NCI-H2081 treated with DMSO at 0.1 percent for 48 hours (cell line): ENCODE measurements at places on chromosomes 6 and 20.

DNA sequence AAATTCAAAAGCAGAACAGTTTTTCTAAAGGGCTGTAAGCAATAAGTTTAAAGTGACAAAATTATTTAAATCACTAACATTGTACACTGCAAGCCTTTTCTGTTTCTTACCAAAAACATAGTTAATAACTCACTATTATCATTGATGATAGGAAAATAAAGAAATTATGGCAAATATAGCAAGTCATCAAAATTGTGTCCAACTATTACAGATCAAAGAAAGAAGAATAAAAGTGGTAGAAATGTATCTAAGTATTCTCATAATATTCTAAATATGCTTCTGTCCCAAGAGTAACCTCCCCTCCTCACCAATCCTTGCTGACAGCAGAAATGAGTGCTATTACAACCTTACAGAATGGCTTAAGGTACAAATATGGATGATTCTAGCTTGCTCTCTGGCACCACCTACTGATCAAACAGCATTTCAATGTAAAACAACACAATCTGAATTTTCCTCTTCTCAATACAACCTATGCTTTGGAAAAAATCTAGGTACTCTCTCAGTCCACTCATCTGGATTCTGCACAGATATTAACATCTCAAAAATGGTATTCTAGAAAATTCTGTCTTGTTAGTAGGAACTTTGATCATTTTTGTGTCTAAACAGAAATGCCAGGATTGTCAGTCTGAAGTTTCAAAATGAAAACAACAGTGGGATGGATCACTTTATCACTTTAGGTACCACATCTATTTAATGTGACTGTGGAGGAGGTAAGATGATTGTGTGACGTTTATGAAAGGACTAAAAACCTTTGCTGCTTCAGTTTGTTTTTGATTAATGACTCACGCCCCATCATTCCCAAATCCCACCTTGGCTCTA is 40.9 kb downstream of the ZFP64 start:
- peak; percentile 21 for DNase-seq

DNA sequence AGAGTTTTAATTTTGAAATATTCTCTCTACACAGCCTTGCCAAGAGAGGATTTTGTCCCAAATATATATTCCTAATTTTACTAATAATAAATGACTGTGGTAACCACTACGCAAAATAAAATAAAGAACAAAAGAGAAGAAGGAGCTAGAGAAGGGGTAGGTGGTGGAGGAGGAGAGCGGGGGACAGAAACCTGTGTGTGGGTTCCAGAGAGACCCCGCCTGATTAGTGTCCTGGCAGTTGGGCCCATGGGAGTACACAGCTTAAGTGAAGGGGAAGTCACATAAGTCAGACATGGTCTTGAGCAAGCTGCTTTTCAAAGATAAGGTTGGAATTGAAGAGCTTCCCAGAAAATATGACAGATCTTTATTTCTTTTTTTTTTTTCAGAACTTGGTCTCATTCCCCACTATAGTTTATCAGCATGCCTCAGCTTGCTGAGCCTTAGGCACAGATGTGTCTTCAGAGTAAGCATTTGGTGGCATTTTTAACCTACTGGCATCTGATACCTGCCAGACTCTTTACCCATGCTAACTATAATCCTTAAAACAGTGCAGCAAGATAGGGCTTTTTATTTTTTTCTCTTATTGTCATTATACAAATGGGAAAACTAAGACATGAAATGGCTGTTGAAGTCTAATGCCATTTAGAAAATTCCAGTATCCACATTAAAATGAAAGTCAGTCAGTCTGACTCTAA is 9.6 kb upstream of the RHAG start:
- no peak for DNase-seq

GRCh38 chr6:104887350-104887749 is 27.6 kb upstream of the HACE1 start:
- DNase-seq = no peak

DNA sequence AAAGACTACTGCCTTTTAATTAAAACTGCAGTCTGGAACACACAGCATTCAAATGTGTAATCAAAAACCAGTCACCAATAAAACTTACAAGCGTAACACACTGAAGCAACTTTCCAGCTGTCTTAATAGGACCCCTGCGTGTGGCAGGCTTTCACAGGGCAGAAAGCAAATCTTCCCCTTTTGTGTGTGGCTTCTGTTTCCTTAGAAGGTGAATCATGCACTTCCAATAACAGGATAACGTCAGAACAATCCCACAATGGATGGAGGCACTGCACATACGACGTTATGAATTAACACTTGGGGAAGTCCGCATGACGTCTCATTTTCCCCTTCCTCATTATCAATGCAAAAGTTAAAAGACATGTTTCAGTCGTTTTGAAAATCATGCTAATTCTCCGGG is 44.8 kb downstream of the INSM1 start:
- DNase-seq = no peak

DNA sequence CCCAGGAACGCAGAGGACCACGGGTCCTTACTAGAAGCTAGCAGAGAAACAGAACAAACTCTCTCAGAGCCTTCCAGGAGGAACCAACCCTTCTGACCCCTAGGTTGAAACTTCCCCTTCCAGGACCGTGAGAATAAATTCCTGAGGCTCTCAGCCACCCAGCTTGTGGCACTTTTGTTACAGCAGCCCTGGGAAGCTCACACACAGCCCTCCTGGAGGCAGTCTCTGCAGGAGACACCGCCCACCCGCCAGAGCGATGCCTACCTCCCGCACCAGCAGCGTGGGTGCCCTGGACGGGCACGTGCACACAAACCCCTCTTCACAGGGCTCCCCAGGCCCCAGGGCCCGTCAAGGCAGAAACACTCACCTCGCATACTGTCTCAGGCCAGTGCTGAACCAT is 4.2 kb downstream of the RNASET2 start:
- no peak for DNase-seq

DNA sequence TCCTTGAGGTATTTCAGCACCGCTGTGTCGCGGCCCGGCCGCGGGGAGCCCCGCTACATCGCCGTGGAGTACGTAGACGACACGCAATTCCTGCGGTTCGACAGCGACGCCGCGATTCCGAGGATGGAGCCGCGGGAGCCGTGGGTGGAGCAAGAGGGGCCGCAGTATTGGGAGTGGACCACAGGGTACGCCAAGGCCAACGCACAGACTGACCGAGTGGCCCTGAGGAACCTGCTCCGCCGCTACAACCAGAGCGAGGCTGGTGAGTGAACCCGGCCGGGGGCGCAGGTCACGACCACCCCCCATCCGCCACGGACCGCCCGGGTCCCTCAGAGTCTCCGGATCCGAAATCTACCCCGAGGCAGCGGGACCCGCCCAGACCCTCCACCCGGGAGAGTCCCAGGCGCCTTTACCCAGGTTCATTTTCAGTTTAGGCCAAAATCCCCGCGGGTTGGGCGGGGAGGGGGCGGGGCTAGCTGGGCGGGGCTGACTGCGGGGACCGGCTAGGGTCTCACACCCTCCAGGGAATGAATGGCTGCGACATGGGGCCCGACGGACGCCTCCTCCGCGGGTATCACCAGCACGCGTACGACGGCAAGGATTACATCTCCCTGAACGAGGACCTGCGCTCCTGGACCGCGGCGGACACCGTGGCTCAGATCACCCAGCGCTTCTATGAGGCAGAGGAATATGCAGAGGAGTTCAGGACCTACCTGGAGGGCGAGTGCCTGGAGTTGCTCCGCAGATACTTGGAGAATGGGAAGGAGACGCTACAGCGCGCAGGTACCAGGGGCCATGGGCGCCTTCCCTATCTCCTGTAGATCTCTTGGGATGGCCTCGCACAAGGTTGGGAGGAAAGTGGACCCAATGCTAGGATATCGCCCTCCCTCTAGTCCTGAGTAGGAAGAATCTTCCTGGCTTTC is 693 bp downstream of the HLA-F start:
- DNase-seq = no peak

DNA sequence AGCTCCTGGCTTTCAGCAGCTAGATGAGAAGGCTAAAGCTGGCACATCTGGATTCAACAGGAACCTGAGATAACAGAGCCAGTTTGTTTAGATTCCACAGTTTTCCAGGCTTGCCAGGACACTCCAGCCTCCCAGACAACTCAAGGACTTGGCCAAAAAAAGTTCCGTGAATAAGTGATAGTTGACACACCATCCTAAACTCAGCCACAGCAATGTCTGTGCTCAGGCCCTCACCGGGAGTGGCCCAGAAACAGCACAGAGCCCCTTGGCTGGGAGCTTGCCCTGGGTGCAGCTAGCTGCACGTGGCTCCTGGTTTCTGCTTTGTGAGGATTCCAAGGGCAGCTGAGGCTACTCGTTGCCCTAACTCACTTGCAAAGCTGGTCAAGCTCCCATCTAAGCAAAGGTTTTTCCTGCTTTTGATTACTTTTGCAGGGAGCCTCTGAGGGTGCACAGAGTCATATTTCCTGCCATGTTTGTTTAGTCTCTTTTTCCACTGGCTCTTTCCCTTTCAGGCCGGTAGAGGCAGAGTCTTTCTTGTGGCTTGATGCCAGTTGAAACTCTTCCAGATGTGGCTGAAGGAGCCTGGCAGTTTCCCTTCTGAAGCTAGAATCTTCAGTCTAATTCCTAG is 118.3 kb upstream of the ECI2 start:
- no peak for DNase-seq

DNA sequence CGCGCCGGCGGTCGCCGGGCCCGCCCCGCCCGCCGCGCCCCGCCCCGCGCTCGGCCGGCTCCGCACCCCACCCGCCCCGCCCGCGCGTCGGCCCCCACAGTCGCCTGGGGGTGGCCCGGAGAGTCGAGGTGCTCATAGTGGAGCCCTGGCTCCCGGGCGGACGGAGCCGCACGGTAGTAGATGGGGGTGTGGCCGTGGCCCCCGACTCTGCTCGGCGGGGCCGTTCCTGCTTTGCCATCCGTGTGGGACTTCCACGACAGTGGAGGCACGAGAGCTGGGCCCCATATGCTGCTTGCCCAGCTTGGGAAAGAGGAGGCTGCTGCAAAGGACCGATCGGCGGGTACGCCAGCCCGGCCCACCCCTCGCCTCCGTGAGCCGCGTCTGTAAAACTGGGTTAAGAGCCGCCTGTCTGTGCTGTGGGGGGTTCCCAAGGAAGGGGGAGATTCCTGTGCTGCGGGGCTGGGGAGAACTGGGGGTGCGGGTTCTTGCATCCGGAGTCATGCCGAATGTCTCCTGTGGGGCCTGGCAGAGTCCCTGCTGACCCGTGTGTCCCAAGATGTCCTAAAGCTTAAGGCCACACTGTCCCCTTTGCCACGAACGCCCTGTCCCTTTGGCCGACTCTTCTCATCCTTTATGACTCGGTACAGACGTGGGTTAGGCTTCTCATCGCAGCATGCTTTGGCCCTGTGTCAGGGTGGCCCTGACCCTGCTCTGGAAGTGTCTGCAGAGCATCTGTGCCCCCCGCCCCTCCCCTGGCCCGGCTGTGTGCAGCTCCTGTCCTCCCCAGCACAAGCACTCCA is at the start of gene OPRL1:
TSS of gene OPRL1 (plus strand) at position 70 of the 800 bp plus-strand sequence. CDS start 12,639 bp downstream, outside the sequence.
- no peak for DNase-seq

DNA sequence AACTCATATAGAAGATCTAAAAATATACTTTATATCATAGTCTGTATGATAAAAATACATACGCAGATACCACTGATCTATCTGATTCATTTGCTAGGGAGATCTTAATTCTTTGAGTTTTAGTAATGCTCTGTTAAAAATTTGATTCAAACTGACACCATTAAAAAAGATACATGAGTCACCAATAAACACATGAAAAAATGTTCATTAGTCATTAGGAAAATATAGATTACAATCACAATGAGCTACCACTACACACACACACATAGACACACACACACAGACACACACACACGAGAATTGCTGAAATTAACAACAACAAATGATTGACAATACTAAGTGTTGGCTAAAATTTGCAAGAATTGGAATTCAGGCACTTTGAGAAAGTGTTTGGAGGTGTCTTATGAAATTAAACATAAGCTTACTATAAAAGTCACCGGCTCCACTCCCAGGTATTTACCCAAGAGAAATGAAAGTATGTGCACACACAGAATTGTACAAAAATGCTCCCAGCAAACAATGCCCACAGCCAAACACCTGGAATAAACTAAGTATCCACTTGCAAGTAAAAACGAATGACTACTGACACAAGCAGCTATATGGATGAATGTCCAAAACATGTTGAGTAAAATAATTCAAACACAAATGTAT is 117.7 kb upstream of the GGTLC1 start:
- no peak for DNase-seq

GRCh38 chr20:50460608-50461267 is 49.4 kb upstream of the PTPN1 start:
- peak; percentile 10 for DNase-seq

DNA sequence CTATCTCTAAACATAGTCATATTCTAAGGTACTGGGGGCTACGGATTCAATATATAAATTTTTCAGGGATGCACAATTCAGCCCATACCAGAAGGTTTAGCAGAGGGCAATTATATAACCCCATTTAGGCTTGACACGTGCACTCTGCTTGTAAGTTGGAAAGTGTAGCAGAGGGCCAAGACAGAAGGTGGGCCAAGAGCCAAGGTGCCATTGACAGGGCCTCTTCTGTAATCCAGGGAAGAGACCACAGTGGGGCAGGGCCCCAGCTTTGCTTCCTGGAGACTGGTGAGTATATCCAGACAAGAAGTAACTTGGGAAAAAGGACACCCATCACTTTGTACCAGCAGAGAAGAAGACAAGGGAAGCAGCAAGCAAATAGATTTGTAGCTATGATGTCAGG is 672.4 kb upstream of the MARCKS start:
- DNase-seq = no peak

DNA sequence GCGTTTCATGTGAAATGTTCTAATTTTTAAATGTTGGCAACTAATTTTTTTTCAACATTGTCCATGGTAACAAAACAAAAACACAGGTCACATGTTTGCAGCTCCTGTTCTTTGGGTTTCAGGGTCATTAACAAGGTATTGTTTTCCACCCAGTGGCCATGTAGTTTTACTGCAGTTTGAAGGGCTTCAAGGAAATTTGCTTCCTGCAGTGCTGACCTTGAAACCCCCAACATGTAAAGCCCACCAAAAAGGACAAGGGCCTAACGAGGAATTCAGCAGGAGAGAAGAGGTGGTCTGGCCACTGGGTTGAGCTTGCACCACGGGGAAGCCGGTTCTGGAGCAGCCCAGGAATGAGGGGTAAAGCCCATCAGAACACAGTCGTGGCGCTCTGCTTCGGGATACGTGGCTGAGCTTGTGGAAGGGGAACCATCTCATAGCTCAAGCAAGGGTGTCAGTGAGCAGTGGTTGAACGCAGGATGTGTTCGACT is 13.9 kb upstream of the KLHL31 start:
- no peak for DNase-seq

DNA sequence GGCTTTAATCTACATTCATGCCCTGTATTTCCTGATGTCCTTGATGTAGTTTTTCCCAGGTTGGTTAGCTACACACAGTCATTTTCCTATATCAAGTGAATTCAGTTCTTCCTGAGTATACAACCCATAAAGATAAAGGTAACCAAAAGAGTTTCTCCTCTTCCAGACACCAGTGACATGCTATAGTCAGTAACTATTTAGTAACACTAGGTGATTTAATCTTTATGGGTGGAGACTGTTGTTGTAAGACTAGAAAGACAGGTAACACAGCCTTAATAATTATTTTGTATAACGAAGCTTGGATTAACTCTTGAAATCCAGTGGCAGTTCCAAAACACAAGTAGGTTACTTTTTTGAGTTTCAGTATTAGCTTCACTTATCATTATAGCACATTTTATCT is 17.6 kb downstream of the MCUR1 start:
- DNase-seq = no peak
